GM10248 (cell line): ENCODE measurements at places on chromosomes 7 and 10.

DNA sequence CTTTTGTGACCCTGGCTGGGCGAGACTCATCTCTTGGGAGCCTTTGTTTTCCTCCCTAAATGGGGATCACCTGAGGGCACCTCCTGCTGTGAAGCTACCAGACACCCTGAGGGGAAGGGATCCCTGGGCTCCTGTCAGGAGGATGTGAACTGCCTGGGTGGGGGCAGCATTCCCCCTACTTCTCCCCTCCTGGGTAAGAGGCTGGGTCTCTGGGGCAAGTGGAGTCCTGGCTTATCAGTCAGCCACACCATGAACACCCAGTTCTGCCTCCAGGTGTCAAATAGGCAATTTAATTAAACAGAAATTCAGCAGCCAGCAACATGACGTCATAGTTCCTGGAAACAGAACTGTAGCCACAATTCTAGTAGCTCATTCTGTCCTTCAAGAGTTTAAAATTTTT, 97.7 kb upstream of the RET start:
- DNase-seq, result no peak

GRCh38 chr10:89204621-89205185, 2.4 kb downstream of the CH25H start:
- DNase-seq, result no peak

DNA sequence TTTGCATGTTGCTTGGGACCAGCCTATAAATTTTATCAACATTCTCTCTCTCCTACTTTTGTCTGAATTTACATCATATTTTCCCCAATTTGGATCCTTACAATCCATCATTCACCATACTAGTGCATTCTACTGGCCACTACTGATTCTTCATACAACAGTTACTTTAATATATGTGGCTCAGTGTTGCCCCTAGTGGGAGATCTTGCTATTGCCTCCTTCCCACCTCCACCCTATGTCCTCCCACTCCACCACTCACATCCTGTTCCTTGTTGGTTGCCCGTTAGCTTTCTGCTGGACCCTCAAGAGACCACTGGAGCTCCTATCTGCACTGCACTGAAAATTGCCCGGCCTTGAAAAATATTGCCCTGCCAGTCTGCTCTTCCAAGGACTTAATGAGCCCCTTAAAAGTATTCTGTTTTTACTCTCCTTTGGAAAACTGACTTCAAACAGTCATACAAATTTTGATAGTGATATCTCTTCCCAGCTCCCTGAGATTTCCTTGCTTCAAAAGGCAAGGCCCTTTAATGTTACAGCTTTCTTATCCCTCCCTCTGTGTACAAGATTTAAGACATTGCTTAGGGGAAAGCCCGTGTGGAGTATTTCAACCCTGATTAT, 243.2 kb upstream of the TMEM229A start:
- peak; percentile 5 for DNase-seq

DNA sequence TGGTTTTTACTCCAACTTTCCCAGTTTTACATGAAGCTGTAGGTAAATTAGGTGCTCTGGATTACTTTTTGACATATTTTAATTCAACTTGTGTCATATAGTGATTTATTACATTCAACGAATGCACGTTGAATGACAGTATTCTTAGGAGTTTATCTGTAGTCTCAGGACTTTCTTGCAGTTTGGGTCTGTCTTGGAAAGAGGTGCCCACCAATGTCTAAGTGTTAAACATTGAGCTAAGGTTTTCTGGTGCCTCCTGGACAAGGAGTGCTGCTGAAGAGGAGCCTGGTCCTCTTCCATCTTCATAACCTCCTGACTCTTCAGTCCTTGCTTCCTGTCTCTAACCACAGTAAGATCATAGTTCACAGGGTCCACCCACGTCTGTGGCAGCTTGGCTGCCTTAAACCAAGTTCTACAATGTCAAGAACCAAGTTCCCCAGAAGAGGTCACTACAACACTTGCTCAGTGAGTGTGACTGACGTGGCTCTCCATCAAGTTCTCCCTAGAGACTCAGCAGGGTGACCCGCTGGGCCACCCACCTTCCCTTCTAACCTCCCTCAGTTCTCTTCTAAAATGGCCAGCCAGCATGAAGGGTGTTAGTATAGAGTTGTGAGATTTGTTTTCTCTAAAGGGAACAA, 6.1 kb downstream of the NPY start:
- DNase-seq, result peak; percentile 81

GRCh38 chr10:69338547-69339450, 60.5 kb downstream of the HK1 start:
- no peak for DNase-seq
